ENCODE measurements at places on chromosomes 3 and 15. TPM values are rescaled to one million over a fixed set of nuclear protein-coding genes. Genes with fewer than 3 reads are reported as not detected.

Gene KCNMB3
- total RNA-seq, result 0.28 TPM

Gene SLC51A
- not detected for total RNA-seq

- no peaks in the 10 kb centered on the region for H3K27me3 ChIP-seq
- H3K4me1 ChIP-seq, result peaks cover 11% of the 10 kb centered on the region
- no peak overlapping the region for H3K27ac ChIP-seq
- no peak for DNase-seq
- H3K36me3 ChIP-seq, result peaks cover 6% of the 10 kb centered on the region
Measured at GRCh38 chr15:66845266-66845785, 143.3 kb downstream of the SMAD6 start.

DNA sequence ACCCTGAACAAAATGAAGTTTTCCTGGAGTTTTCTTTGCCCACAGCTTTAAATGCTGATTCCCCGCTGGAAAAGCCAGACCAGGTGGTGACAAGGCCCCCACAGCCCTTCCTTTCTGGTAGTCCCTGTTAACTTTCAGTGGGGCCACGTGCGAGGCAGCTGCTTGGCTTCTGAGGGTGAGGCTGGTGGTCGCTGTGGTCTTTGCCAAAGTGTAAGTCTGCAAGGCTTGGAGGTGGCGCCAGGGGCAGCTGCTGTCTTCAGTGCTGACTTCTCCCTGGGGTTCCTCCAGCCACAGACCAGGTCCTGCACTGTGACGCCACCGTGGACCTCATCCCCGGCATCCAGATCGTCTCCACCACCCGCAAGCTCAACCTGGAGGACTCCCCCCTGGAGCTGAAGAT is 54.1 kb upstream of the TAMM41 start:
- H3K27ac ChIP-seq, result no peak overlapping the region
- no peaks in the 10 kb centered on the region for H3K4me1 ChIP-seq
- H3K27me3 ChIP-seq, result peaks cover 62% of the 10 kb centered on the region
- no peak for DNase-seq
- H3K4me3 ChIP-seq, result no peak overlapping the region

DNA sequence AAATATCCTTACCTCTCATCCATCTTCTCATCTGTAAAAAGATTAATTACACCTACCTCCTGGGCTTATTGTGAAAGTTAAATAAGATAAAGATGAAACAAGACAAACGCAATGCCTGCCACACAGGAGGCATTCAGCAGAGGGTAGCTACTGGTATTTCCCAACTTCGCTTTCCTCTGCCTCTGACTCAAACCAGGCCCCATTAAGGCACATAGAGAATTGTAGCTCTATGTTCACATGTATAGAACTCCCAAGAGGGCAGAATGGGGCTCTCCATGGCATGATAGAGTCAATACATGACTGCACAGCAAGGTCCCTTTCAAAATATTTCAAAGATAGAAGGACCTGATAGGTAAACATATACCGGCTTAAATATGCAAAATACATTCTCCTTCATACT is 1.4 kb downstream of the LYSMD2 start:
- peak overlapping the region; percentile 39 for H3K27ac ChIP-seq
- H3K4me1 ChIP-seq, result peaks cover 31% of the 10 kb centered on the region
- peak; percentile 56 for DNase-seq
- H3K27me3 ChIP-seq, result no peaks in the 10 kb centered on the region
- peak overlapping the region; percentile 77 for H3K4me3 ChIP-seq
- no peaks in the 10 kb centered on the region for H3K36me3 ChIP-seq

DNA sequence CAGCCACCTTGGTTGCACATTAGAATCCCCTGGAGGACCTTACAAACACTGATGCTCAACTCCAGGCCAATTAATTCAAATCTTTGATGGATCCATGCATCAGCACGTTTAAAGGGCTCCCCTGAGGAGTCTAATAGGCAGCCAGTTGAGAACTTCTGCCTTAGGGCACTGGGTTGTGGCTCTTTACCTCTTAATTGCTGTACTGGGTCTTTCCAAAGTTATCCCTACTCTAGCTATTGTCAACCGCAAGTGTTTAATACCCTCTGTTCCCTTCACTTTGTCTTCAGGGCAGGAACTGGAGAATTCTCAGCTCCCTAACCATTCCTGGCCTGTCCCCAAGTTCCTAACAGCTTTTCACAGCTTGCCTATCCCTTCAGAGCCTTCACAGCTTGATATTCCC is 15.0 kb upstream of the FAM174B start:
- DNase-seq, result no peak
- no peaks in the 10 kb centered on the region for H3K4me1 ChIP-seq
- H3K27ac ChIP-seq, result no peak overlapping the region

- H3K27ac ChIP-seq, result no peak overlapping the region
- no peaks in the 10 kb centered on the region for H3K4me1 ChIP-seq
- no peak overlapping the region for H3K4me3 ChIP-seq
- H3K27me3 ChIP-seq, result peaks cover 100% of the 10 kb centered on the region
Measured at GRCh38 chr3:62481962-62482361, 108.6 kb upstream of the FEZF2 start.

DNA sequence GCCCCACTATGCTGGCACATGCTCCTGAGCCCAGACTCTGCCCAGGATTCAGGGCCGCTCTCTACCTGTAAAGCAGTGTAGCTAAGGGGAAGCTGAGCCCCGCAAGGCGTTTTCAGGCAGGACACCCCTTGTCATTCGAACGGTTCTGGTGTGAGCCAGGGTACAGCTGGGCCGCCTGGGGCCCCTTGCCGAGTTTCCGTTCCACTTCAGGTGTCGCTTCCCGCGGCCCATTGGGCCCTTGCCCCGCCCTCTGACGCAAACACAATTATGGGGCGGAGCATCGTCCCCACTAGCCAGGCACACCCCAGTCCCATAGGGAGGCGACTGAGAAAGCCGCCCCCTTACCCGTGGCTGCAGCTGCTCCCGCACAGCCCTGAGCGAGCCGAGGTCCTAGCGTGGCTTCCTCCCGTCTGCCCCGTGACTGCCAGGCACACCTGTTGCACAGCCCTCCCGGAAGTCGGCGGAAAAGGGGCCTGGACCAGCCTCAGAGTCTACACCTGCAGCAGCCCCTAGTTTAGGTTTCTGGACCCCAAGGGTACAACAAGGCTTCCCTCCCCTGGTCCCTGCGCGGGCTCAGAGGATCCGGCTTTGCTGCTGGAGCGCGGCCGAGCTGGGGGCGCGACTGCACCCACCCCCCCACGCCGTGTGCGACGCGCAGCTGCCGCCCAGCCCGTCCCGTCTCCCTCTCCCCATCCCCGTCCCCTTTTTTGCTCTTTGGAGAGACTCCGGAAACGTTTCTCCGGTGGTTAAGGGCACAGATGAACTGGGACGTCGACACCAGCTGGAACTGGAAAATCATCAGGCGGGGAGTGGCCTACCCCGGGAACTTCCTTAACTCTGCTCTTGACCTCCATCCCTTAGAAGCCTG is at the start of gene PLSCR2:
Gene PLSCR2, minus strand, starts transcription at position 412 of the 868 bp plus-strand sequence. CDS start 9,657 bp downstream, outside the sequence.
- H3K27me3 ChIP-seq, result no peaks in the 10 kb centered on the region
- peak within 1 kb of the TSS; percentile 79 for H3K27ac ChIP-seq
- DNase-seq, result no peak
- peaks cover 4% of the 10 kb centered on the region for H3K36me3 ChIP-seq
- peaks cover 29% of the 10 kb centered on the region for H3K4me1 ChIP-seq
- no peak within 1 kb of the TSS for H3K4me3 ChIP-seq

GRCh38 chr15:85457392-85457968 is 77.1 kb downstream of the AKAP13 start:
- H3K36me3 ChIP-seq, result peaks cover 14% of the 10 kb centered on the region
- H3K27ac ChIP-seq, result no peak overlapping the region

DNA sequence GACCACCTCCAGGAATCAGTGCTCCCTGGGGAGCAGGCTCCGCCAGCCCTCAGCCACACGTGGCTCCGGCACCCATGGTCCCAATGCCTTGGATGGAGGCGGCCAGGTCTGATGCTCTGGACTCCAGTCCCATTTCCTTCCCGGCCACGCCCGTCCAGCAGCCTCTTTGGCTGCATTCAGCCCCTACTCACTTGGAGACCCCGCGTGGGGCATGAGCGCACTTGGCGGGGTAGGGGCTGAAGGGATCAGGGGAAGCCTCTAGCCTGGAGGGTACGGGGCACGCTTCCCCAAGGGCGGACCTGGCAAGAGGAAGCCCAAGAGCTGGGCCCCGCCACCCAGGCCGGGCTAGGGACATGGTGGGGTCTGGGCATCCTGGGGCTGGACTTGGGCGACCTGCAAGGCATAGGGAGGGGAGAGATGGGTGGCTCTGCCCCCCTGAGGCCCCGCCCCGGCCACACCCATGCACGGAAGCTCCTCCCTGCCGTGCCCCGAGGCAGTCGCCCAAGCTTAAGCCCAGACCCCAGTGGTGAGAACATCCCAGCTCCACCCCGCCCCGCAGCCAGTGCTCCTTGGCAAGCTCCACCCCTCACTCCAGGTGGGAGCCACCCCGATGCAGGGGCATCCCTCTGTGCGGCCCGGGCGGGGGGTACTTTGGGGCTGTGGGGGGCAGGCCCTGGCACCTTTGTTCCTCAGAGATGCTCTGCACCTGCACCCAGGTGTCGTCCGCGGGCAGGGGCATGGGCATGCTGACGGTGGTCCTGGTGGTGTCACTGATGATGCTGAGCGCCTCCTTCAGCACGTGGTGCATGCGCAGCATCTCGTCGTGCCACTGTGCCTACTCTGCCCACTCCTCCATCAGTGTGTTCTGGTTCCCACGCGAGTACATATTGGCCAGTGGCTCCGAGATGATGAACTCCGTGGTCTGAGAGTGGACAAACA is 163.5 kb downstream of the GOLGA6L4 start:
- no peaks in the 10 kb centered on the region for H3K36me3 ChIP-seq
- no peaks in the 10 kb centered on the region for H3K27me3 ChIP-seq
- no peak for DNase-seq
- no peak overlapping the region for H3K4me3 ChIP-seq
- no peak overlapping the region for H3K27ac ChIP-seq

DNA sequence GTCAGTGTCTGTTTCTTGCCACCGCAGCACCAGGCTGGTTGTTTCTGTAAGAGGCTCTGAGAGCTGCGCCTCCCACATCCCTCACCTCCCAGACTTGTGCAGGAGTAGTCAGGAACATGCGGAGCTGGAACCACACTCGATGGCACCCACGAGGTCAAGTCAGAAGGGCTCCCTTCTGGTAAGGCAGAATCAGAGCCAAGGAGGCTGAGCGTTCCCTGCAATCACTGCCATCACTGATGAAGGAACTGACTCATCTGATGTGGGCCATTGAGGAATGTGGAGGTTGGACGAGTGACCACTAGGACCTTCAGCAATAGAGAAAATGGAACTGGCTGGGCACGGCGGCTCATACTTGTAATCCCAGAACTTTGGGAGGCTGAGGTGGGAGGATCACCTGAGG is 35.7 kb upstream of the BLM start:
- H3K27me3 ChIP-seq, result no peaks in the 10 kb centered on the region
- peak; percentile 72 for DNase-seq
- H3K4me3 ChIP-seq, result no peak overlapping the region
- H3K36me3 ChIP-seq, result no peaks in the 10 kb centered on the region

DNA sequence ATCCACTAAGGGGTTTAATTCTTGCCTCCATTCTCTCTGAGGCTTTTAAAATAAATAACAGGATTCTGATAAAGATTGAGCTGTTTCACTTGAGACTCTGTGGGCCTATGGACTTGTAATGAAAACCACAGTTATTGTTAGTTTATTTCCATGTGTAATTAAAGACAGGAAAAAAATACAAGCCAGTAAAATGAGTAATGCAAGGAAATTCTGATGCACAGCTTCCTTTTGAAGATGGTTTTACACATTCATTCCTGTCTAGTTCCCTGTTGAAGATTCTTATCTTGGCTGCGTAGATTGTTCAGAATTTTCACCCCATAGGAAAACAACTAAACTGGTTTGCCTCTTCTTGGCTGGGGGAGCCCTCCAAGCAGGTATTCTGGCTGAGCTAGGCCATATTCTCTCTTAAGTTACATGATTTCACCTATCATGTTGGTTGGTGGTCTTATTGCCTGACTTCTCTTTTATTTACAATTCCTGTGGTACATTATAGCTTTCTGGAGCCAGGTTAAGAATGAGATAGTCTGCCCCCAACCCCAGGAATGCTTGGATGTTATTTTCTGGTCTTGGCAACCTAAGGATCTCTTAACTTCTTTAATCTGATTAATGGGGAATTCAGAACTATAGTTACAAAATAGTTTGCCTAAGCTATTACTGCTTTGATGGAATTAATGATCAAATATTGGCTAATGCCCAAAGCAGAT is 67.6 kb downstream of the MITF start:
- no peak overlapping the region for H3K27ac ChIP-seq
- no peak for DNase-seq
- H3K4me3 ChIP-seq, result no peak overlapping the region
- H3K4me1 ChIP-seq, result peaks cover 6% of the 10 kb centered on the region

DNA sequence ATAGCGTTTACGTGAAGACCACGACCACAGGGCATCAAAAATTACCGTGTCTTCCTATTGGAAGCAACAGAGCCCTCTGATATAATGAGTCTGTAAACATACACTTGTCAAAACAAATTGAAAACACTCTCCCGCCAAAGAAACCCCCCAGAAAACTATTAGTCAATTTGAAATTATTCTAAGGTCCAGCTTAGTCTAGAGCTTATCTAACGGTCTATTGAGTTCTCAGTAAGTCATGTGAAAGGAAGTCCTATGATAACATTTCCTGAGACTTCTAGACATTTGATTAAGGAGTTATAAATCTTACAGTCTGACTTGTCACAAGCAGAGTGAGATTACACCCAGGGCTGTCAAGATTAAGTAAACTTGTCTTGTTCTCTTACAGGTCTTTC is 356.3 kb downstream of the FOXP1 start:
- no peaks in the 10 kb centered on the region for H3K36me3 ChIP-seq
- DNase-seq, result no peak
- no peaks in the 10 kb centered on the region for H3K27me3 ChIP-seq
- H3K27ac ChIP-seq, result no peak overlapping the region

DNA sequence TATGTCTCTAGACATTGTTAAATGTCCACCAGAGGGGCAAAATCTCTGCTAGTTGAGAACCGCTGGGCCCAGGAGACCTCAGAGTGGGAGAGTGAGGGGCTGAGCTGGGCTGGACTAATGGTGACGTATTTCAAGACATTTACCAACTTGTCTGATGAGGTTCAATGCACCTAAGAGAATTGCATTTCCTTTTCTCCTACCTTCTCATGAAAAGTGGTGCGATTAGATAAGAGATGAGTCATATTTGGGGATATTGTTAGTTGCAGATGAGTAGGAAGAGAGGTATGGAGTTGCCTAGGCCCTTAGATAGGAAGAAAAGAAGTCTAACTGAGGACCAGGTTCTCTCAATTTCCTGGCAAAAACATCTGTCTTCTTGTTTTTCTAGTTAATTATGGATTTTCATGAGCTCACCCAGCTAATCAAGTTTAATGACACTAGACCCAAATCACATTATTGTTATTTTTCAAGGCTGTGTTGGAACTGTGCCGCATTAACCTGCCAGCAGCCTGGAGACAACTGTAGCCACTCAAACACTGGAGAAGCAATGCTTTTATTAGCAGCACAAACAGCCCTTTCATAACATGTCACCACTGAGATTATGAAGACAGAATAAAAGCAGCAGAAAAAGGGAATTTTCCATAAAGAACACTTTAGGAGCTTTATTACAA is 144.2 kb downstream of the PDCD6IP start:
- no peak for DNase-seq
- H3K27ac ChIP-seq, result no peak overlapping the region
- H3K36me3 ChIP-seq, result no peaks in the 10 kb centered on the region
- H3K4me3 ChIP-seq, result no peak overlapping the region
- peaks cover 5% of the 10 kb centered on the region for H3K4me1 ChIP-seq
- H3K27me3 ChIP-seq, result peaks cover 11% of the 10 kb centered on the region

GRCh38 chr15:34933432-34933975 is 36.0 kb downstream of the AQR start:
- no peak overlapping the region for H3K4me3 ChIP-seq
- peak overlapping the region; percentile 42 for H3K27ac ChIP-seq
- no peaks in the 10 kb centered on the region for H3K27me3 ChIP-seq

Data from MCF 10A (cell line).